ENCODE measurements at places on chromosomes 7 and 10.

DNA sequence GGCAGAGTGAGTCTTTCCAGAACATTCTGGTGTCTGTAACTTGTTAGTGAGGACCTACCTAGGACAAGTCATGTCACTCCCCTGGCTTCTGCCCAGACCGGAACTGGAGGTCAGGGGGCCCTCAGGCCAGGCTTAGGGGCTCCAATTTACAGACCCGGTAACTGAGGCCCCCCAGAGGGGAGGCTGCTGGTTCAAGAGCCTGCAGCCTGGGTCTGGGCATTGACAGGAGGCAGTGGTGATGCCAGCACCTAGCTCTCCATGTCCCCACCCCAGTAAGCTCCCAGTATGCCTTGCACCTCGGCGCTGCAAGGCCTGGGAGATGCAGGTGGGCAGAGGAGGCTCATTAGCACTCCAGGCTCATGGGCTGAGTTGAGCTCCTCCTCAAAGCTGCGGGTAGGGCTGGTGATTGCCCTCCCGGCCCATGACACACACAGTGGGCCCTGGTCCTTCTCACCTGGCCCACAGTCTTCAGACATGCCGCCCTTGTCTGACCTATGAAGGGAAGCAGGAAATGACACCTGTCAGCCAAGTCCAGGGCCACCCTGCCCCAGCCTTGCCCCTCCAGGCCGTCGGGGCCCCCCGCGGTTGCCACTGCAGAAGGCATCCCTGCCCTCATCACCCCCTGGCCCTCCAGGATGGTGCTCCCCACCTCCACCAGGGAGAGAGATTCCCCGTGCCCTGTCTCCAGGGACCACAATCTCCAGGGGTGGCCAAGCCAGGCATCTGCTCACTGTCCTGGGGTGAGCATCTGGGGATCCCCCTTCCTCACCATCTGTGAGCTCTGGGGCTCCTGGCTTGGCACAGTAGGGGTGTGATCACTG lies 88.3 kb upstream of the TMEM248 start:
- no peak for DNase-seq

- no peak for DNase-seq
Measured at GRCh38 chr10:3206511-3207157, 34.1 kb upstream of the PITRM1 start.

- DNase-seq = no peak
Measured at GRCh38 chr7:123712619-123713018, 36.2 kb downstream of the WASL start.

GRCh38 chr7:16921644-16922257 lies 40.0 kb upstream of the AGR3 start:
- DNase-seq = no peak
